Pulmonary artery endothelial cell (primary cell): ENCODE measurements at places on chromosomes 12 and 14. TPM values are rescaled to one million over a fixed set of nuclear protein-coding genes. Genes with fewer than 3 reads are reported as not detected.

DNA sequence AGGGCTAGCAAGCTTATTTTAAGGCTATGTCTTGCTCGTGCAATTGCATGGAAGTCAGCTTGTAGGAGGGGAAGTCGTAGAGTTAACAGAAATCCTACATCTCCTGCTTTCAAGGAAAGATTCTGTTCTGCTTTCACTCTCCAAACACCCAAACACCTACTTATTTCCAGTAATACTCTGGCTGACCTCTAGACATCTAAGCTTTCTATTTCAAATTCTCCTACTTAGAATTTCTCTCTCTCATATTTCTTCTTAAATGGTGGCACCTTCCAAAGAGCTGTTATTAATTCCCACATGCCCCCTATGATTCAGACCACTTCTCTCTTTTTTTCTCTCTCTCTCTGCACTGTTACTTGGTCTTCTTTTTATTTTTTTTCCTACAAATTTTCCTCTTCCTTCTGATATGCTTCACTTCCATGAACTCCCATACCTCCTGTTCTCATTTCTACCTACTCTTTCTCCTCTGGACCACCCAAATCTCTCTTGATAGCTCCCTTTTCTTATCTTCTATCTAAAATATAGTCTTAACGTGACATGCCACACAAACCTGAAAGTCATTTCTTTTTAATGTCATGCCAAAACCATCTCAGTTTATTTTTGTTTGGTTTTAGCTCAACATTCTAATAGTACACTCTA lies 90.8 kb downstream of the RPS6KA5 start:
- no peak for DNase-seq

GRCh38 chr14:98909251-98909944 lies 362.6 kb downstream of the BCL11B start:
- no peak for DNase-seq

DNA sequence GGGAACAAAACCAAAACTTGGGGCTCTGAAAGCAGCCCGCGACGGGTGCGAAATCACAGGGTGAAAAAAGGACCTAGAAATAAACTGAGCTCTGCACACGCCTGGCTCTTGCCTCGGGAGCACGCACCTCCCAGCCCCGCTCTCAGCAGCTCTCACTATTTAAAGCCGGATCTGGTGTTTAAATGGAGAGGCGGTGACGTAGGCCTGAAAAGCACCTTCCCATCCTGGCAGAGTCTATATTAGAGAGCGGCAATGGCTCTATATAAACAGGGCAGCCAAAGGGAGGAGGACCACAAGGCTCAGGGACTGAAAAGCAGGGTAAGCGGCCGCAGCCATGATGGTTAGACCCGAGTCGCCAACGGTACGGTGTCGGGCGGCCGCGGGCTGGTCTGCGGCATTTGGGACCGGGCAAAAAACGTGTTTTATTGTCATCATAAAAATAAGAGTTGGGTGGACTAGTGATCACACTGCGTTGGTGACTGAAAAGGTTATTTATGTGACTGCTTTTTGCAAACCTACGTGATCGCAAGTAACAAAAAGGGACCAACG lies 1.5 kb downstream of the GTF2A1 start:
- DNase-seq = peak; percentile 93

DNA sequence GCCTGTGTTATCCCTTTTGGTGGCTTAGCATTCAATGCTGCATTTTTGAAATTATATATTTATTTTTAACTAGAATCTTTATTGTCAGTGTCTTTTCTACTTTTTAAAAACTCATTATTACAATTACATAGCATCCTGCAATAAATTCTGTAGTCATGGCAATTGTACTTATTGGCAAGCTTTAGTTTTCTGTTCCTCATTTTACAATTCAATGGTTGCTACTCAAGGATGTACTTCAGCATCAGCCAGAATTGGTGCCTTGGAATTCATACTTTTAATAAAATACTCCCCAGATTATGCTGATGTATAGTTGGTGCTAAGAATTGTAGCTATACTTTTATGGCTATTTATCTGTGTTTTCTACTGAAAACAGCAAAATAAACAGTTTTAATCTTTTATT lies 1756.8 kb upstream of the SEL1L start:
- DNase-seq = no peak

DNA sequence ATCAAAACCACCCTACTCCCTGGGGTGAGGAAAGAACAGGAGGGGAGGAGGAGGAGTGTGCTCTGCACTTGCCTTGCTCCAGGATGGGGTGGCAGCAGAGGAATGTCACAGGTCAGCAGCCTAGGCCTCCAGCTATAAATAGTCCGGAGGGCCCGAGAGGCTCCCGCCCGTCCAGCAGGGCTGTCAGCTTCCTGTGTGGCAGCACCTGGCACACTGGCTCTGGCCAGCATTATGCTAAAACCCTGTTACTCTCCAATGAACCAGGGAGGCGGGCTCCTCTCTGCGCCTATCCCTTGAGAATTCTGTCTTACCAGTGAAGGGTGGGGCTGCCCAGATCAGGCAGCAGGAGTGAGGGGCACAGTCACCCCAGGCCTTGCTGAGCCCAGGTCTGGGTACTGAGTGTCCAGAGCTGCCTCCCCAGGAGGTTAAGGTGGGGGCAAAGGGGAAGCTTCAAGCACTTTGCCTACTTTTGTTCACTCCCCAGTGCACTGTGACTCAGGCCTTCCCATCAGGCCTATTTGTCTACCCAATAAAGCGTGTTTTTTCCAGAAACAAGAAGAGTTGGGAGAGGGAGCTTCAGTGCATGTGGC lies 1.2 kb upstream of the COX14 start:
- no peak for DNase-seq

- DNase-seq = no peak
Measured at GRCh38 chr14:20617138-20618003, 24.1 kb downstream of the OR6S1 start.

GRCh38 chr14:98770151-98770550 lies 501.8 kb downstream of the BCL11B start:
- no peak for DNase-seq

- DNase-seq = no peak
Measured at GRCh38 chr14:25464078-25464477, 414.1 kb upstream of the STXBP6 start.

- DNase-seq = no peak
Measured at GRCh38 chr12:132562489-132563021, 47.8 kb downstream of the LRCOL1 start.

DNA sequence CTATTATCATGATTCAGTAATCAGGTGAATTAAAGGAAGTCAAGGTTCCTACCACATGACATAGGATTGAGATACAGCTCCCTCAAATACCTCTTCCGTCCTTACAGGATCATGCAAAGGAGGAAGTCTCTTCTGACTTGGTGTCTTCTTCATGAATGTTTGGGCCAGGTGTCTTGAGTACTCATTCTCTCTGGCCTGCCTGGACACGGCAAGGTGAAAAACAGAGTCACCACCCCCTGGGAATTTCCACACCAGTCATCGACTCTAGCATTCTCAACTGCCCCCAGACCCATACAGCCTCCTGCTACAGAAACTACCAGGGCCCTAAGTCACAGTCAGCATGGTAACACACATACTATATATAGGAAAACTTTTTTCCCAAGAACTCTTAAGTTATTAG lies 44.9 kb upstream of the LTBP2 start:
- no peak for DNase-seq

DNA sequence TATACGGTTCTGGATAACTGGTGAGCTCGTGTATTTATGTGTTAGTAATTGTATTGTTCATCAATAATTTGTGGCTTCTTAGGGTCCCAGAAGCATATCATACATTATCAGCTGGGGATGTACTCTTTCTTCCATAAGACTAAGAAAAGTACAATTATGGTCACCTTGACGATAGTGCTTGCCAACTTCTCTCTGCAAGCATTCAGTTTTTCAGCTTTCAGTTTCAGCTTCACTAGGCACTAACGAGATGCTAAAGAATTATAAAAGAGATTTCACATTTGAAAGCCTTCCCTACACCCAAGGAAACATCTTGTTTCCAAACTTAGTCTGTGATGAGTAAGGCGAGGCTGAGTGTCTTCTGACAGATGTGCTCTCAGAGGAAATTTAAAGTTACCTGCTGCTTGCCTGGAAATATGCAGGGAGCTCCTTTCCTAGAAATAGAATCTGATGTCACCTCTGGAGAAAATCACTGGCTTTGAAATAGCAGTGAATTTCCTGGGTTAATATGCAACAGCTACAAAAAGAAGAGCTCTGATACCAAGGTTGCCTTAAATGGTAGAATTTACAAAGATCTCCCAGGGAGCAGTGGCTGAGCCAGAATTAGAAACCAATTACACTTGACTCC lies 1419.9 kb upstream of the TMEM132C start:
- no peak for DNase-seq

GRCh38 chr12:124633365-124634362 lies 66.3 kb upstream of the NCOR2 start:
- no peak for DNase-seq

GRCh38 chr14:93707475-93707874 lies 80.8 kb downstream of the PRIMA1 start:
- DNase-seq = no peak

DNA sequence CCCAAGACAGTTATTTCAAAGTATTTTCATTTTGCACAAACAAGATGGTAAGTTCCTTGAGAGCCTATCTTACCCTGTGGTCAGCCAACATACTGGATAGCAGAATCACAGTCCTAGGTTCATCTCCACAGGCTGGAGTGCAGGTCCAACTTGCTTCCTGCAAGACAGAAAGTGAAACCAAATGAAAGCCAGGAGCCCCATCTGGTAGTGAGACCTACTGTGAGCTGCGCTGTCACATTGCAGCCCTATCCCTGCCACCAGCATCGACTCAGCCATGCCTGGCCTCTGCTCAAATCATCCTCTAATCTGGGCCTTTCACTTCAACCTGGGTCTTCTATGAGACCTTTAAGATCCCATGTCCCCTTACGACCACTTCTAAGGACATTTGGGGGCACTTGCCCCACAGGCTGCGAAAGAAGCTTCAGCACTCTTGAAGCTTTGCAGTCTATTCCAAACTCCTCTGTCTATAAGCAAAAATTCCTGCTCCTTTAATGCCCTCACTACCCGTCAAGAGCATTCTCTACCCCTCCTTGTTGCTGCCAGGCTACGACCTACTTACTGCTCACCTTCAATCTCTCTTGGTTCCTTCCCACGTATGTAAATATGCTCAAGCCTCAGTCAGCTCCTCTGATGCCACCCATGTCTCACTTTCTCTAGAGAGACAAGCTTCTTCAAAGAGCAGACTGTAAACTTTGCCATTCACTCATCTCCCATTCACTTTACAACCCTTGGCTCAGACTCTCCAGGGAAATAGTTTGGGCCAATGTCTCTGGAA lies 55.9 kb upstream of the TSPAN11 start:
- DNase-seq = no peak

- no peak for DNase-seq
Measured at GRCh38 chr12:132307976-132308852, 21.2 kb downstream of the GALNT9 start.

DNA sequence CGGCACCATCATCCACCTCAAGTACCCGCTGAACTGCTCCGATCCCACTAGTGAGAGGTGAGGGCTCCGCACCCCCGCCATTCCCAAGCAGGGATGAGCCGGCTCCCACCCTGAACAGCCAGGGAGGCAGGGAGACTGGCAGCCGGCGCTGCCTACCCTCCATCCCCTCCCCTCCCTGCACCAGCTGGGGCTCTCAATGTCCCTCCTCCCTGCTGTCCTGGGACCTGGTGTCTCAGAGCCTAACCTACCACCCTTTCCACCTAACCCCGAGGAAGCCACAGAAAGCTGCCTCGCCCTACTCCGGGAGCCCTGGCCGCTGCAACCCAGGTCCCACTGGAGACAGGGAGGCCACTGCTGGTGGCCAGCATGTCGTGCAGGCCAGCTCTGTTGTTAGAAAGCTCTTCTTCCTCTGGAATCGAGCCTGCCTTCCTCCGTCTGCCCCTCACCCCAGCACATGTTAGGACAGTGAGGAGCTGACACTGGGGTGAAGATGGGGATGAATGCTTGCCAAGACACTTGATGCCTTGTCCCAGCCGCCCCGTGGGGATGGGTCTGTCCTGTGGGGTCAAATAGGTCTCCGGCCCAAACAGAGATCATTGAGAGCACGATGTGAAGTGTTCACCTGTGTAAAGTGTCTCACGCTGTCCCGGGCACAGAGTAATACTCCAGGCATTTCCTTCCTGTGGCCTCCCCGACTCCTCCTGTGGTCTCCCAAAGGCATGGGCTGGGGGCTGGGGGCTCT lies 1.1 kb downstream of the PTPN6 start:
- no peak for DNase-seq

GRCh38 chr14:38605193-38606114 lies 349.6 kb upstream of the CLEC14A start:
- DNase-seq = no peak

DNA sequence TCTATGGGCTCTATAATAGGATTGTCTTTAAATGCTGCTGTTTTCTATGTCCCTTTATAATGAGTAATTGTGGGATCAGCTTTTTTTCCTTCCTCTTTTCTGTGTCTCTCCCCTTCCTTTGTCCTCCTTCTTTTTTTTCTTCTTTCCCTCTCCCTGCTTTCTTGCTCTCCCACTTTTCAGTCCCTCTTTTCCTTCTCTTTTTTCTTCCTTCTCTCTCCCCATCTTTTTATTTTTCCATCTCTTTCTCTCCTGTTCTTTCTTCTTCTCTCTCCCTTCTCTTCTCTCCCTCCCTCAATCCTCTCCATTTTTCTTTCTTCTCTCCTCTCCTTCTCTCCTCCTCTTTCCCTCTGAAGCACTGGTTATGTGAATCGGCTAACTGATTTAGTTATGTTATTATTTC lies 62.5 kb upstream of the RD3L start:
- no peak for DNase-seq

- DNase-seq = no peak
Measured at GRCh38 chr14:53968726-53969125, 12.1 kb upstream of the BMP4 start.

DNA sequence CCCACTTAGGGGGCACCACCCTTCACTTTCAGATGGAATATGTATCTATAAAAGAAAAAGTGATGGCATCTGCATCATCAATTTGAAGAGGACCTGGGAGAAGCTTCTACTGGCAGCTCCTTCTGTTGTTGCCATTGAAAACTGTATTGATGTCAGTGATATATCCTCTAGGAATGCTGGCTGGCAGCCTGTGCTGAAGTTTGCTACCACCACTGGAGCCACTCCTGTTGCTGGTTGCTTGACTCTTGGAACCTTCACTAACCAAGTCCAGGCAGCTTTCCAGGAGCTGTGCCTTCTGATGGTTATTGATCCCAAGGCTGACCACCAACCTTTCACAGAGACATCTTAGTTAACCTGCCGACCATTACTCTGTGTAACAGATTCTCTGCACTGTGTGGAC lies 44.7 kb downstream of the RIMKLB start:
- DNase-seq = no peak

The TMPRSS12 gene
- total RNA-seq = not detected in 2 replicates

The CLEC2A gene
- total RNA-seq = not detected in 2 replicates

The PABPN1 gene
- total RNA-seq = 132 and 144 TPM in 2 replicates

The SERPINA12 gene
- not detected in 2 replicates for total RNA-seq

The SLCO1A2 gene
- not detected in 2 replicates for total RNA-seq

The FAM234B gene
- total RNA-seq = 6.9 and 12.8 TPM in 2 replicates

The ENDOU gene
- not detected in 2 replicates for total RNA-seq

The PSMC6 gene
- total RNA-seq = 95.8 and 154 TPM in 2 replicates

The LRCOL1 gene
- total RNA-seq = 0.14 TPM in 1 of 2 replicates, not detected in the other

The MMP17 gene
- total RNA-seq = 3.2 and 4.7 TPM in 2 replicates

The TEX52 gene
- total RNA-seq = not detected in 2 replicates

The NID2 gene
- 27.9 and 65.0 TPM in 2 replicates for total RNA-seq

The CRACR2A gene
- 7.1 and 19.5 TPM in 2 replicates for total RNA-seq

The WBP11 gene
- total RNA-seq = 17.3 and 22.4 TPM in 2 replicates

The MGAT4C gene
- total RNA-seq = under 0.01 TPM in 1 of 2 replicates, not detected in the other
